Stimulated activated CD8-positive, alpha-beta memory T cell treated with anti-CD3 and anti-CD28 coated beads, Interleukin-12 subunit alpha, Interleukin-12 subunit beta, amount 100 ng/mL, for 1 hour (primary cell): ENCODE measurements at places on chromosomes 11 and 22.

GRCh38 chr11:57566005-57566904 lies 1.2 kb downstream of the UBE2L6 start:
- DNase-seq: no peak

GRCh38 chr11:117997823-117998579 lies 11.8 kb downstream of the IL10RA start:
- DNase-seq: no peak

DNA sequence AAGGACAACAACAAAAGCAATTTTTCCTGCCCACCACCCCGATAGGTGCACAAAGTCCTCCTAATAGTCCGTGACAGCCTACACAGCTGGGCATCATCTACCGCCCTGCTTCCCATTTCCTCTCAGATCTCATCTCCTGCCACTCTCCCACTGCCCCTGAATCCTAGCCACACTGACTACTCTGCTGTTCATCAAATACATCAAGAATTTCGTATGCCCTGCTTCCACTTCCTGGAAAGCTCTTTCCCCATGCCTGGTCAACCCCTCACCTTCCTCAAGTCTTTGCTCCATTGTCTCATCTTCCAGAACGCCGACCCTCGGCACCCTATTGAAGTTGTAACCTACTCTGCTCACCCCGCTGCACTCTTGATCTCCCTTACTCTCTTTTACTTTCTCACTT lies 320.1 kb downstream of the OPCML start:
- no peak for DNase-seq

GRCh38 chr22:50039669-50040443 lies 18.2 kb downstream of the TTLL8 start:
- DNase-seq: no peak

DNA sequence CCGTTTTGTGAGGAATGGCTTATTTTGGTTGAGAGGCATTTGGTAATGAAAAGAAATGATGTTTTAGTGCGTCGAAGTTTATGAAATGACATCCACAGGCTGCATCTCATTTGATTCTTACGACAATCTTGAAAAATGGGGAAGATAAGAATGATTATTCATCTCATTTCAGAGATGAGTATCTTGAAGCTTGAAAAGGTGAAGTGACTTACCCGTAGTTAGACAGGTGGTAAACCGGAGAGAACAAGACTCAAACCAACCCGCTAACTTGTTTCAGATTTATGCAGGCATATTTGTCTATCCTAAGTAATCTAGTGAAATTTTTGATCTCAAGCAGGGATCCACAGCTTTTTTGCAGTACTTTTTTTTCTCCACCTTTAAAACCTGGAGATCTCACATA lies 9.1 kb upstream of the SORL1-AS1 start:
- DNase-seq: no peak

GRCh38 chr11:119377961-119378667 lies 3.4 kb downstream of the USP2 start:
- no peak for DNase-seq

DNA sequence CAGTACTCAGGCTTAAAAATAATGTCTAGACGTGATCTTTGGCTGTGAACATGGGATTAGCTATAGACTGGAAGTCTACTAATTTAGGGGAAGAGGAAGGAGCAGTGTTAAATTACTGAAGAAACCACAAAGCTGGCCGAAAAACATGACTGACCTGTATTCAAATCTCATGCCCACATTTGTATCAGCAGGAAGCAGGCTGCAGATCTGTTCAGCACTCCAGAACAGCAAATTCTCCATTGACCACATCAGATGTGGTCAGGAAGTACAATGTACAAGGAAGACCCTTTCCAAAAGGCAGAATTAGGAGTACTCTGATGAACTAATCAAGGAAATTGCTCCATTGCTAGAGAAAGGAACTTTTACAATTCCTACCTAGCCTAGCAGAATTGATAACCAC lies 31.7 kb downstream of the DCDC1 start:
- no peak for DNase-seq

DNA sequence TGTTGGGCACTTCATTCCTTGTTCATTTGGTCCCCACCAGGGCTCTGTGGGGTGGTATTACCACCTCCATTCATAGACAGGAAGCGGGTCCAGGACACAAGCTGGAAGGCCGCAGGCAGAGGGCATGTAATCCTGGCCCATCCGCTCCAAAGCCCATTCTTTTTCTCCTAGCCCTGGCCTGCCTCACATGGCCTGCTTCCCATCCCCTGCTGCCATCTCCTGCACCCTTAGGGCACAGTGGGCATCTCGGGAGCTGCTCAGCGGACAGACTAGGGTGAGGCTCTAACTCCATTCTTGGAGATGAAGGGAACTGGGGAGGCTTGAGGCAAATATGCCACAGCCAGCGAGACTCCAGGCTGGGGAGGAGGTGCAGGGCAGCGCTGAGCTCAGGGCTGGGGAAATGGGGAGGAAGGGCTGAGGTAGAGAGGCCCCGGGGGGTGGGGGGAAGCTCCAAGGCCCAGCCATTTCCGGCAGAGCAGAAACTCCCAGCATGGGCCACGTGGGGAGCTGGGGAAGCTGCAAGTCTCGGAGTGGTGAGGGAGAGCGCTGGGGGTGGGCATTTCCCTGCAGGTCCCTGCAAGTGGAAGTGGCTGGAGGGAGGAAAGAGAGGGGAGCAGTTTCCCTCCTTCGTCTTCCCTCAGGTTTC lies 14.3 kb upstream of the BCL9L start:
- DNase-seq: no peak

DNA sequence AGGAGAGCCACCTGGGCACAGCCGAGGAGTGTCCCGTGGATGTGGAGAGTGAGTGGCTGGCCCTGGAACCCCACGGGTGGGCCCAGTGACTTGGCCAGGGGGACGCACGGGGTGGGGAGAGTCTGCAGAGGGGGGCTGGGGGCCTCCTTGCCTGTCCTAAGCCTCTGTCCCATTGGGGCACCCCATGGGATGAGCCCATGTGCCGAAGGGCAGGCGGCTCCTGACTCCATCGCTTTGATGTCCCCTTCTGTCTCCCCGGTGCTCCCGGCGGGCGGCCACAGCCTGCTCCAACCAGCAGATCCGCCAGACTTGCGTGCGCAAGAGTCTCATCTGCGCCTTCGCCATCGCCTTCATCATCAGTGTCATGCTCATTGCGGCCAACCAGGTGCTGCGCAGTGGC lies 9.4 kb downstream of the CABP7 start:
- no peak for DNase-seq

DNA sequence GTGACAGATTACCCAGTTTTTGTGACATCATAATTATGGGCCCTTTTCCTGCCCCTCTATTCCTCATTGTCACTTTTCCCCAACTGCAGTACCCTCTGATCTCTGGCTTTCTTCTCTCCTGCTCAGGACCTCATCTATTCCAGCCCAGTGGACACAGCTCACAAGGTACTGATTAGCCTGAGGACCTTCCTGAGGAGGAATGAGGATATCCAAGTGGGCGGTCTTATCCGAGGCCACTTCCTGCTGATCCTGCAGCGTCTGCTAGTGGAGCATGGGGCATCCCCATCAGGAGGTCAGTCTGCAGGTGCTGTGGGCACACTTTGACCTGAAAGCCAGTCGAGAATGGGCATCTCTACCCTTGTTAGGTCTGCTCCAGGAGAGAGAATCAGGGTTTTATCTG lies 24.5 kb upstream of the CCDC134 start:
- no peak for DNase-seq

GRCh38 chr22:22598144-22598543 lies 39.1 kb upstream of the PRAME start:
- DNase-seq: no peak

- DNase-seq: no peak
Measured at GRCh38 chr11:45517171-45517770, 148.2 kb downstream of the CHST1 start.
